ENCODE measurements at places on chromosomes 3 and 15.

DNA sequence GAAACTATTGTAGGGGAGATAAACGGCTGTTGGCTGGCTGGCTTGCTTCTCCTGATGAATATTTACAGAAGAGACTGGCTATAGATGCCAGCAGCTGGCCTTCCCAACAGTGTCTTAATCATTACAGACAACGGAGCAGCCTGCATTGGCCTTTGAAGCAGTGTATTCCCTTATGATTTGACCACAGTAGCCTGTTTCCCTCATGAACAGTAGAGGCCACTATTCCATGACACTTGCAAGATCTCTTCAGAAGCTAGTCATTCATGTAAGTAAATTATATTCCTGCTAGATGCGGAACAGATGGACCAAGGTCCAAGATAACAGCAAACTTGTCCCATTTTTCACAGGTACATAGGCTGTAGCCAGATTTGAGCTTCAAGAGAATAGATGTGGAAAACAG is 47.3 kb downstream of the TMCO5A start:
- DNase-seq, result no peak

GRCh38 chr3:10463533-10464434 is 41.6 kb downstream of the ATP2B2 start:
- no peak for DNase-seq

- DNase-seq, result no peak
Observed at GRCh38 chr15:66850996-66851310, 148.9 kb downstream of the SMAD6 start.

DNA sequence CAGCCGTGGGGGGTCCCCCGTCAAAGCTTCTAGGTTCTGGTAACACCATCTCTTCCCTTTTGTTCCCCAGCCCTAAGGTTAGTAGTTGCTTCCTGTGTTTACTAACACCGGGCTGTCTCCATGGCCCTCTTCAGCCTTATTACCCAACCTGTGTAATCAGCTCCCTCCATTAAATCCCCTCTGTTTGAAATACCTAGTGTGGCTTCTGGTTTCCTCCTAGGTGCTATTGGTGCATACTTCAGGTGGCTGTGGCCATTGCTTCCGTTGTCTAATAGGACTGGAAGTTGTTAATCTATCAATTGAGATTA is 35.3 kb downstream of the MOBP start:
- no peak for DNase-seq

DNA sequence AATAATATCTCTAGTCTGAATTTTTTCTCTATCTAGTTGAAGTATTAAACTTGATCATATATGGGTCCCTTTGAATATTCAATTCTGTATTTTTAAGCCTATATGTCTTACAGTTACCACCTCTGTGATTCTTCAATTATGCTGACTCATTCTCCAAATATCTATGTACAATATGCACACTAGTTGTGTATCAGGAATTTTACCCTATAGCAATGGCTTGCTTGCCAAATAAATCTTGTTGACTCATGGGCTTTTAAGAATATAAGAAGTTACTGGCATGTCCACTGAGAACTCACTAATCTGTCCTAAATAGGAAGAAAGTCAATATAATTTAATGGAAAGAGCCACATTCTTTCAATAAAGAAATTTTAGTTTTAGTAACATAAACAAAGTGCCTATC is 656.3 kb downstream of the RBMS3 start:
- no peak for DNase-seq

GRCh38 chr3:148612278-148612677 is 85.4 kb upstream of the AGTR1 start:
- DNase-seq, result no peak

GRCh38 chr15:78831229-78832207 is 20.3 kb upstream of the ADAMTS7 start:
- no peak for DNase-seq

GRCh38 chr3:164360078-164360578 is 718.2 kb downstream of the SI start:
- DNase-seq, result no peak

- DNase-seq, result no peak
Observed at GRCh38 chr15:38066612-38067011, 132.2 kb downstream of the TMCO5A start.

GRCh38 chr3:189169728-189170127 is 2.0 kb upstream of the TPRG1 start:
- DNase-seq, result no peak

GRCh38 chr3:42667523-42668412 is 14.3 kb downstream of the ZBTB47 start:
- peak; percentile 8 for DNase-seq

DNA sequence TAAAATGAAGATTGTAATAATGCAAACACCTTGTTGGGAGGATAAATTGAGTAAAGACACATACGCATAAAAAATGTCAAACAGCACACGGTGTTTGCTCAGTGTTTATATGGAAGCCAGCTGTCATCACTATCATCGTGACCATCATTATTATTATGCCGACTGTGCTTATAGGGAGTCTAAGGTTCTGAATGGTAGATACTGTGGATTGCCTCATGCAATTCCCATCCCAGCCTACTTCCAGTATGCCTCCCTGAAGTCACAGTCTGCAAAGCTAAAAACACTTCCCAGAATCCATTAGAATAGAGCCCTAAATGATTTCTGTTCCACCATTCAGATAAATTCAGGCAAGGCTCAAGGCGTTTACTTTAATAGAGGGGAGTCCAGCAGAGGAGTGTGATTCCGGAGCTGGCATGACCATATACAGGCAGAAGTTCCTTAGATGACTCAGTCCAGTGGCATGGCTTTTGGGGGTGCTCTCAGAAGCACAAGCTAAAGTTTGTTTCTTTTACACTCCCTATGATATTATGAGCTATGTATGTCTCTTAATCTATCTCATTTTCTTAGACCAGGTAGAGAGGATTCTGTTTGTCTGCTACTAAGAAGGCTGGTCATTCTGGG is 148.7 kb downstream of the MEX3B start:
- DNase-seq, result no peak

DNA sequence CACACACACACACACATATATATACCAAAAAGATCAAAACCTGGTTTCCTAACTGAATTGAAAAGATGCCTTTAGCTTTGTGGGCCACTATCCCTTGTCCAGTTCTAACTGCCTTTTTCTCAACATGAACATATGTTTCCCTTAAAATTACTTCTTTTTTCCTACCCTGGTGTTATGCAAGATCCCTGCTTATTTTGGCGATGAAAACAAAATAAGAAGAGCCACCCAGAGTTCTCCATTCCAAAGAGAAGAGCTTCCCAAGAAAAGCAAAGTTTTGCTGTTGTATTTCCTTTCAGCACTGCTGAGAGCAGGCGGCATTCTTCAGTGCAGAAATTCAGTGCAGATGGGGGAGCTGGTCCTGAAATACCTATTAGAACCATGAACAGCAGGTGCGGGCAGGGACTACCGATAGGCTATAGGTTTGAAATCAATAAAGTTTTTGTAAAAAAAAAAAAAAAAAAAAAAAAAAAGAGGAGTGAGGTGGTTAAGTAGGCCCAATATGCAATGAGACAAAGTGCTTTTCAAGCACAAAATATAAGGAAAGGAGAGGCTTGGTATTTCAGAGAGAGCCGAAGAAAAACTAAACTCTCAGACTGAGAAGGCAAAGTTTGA is 238.0 kb downstream of the FOXP1 start:
- DNase-seq, result no peak

- DNase-seq, result no peak
Observed at GRCh38 chr15:31221936-31222515, 104.6 kb upstream of the KLF13 start.

- no peak for DNase-seq
Observed at GRCh38 chr3:85604641-85605040, 645.9 kb downstream of the CADM2 start.

DNA sequence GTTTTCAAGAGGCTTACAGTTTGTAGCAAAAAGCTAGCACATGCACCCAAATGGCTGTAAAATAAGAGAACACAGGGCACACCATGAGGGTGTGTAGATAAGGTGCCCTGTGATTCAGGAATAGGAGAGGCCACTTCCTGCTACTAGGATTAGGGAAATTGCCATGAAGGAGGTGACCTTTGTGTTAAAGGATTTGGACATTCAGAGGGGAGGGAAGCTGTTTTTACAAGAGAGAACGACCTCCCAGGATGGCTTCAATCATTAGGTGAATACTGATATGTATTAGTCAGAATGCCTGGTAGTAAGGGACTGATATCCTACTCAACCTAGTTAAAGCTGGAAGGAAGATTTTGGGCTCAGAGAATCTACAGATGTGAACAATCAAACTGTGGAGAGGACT is 35.7 kb upstream of the ABHD17C start:
- no peak for DNase-seq
